ENCODE measurements at places on chromosomes 11 and 22.

DNA sequence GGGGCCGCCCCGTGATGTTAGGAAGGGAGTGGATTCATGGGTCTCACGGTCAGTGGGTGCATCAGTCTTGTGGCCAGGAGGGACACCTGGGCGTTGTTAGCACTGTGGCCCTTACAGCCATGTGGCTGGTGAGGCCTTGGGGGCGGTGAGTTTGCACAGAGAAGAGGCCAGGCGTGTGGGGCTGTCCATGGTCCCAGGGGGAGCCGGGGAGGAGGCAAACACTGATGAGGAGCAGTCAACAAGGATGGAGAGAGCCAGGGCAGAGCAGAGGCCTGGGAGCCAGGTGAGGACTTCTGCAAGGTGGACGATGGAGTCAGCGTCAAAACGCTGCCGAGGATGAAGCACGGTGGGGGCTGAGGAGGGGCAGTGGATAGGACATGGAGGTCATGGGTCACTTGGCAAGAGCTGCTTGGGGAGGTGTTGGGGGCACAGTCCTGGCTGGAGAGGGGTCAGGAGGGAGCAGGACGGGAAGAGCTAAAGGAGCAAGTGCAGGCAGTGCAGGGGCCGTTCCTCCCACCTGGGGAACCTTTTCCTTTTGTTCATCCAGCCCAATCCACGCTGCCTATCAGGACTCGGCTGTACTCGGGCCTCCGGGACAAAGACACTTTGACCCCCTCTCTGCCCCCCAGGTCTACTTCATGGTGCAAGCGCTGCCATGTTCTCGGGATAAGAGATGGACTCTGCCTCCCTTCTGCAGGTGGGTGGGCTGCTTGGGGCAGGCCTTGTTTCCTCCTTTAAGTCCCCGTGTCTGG, 801.1 kb downstream of the TBC1D22A start:
- no peak for DNase-seq

GRCh38 chr22:31818481-31819392, 64.9 kb downstream of the DEPDC5 start:
- no peak for DNase-seq

GRCh38 chr22:37157516-37158285, 8.0 kb upstream of the IL2RB start:
- no peak for DNase-seq

DNA sequence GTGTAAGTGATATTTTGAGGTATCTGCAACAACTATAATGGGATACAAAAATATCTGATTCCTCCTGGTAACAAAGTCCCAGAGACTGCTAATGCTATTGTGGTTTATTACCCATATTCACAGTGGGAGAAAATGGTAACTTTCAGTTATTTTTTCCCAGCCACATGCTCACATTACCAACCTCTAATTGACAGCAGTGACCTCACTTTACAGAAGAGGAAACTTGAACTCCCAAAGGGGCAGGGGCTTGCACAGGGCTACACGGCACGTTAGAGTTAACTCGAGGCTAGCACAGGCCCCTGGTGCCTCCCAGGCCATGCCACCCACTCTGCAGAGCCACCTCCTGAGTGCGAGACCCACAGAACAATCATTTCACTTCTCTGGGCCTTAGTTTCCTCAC, 132.4 kb downstream of the TENM4 start:
- no peak for DNase-seq

DNA sequence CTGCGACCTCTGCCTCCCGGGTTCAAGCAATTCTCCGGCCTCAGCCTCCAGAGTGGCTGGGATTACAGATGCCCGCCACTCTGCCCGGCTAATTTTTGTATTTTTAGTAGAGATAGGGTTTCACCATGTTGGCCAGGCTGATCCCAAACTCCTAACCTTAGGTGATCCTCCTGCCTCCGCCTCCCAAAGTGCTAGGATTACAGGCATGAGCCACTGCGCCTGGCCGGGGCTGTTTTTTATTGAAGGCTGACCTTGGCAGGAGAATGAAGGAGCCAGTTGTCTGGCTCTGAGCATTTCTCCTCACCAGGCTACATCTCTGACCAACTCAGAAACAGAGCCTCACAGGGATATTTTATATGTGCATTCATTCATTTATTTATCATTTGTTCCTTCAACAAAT, 2.3 kb downstream of the KIAA1671 start:
- no peak for DNase-seq

DNA sequence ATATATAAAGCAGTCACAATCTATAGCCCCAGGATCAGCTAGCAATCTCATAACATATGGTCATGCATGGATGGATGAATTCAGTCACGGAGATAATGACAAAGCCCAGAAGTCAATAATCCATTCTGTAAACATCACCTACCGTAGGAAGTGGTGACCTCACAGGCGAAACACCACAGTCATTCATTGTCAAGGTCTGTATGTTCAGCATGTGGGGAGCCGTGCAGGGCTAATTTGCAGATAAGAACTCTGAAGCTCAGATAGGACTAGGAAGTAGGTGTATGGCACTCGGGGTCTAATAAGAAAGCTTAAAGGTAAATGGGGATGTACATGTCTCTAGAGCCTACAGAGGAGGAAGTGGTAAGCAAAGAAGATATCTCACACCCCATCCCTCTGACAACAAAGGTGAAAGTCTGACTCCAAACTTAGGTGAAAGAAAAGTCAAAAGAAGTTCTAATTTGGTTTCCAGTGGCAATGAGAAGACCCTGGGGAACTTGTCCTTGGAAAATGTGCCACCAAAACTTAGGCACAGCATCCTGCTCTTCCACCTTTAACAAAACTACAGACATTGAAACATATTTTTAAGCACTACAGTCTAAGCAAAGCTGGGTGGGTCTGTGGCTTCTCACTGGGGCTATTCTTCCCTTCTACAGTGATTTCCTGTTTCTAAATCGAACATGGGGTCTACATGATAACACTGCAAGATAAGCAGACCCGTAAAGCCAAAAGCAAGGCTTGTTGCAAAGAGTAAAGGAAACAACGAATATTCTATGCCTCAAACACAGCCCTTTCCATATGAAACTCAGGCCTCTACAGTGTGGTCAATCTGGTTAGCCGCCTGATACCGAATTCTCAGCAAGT, 5.2 kb downstream of the CRTAM start:
- no peak for DNase-seq

DNA sequence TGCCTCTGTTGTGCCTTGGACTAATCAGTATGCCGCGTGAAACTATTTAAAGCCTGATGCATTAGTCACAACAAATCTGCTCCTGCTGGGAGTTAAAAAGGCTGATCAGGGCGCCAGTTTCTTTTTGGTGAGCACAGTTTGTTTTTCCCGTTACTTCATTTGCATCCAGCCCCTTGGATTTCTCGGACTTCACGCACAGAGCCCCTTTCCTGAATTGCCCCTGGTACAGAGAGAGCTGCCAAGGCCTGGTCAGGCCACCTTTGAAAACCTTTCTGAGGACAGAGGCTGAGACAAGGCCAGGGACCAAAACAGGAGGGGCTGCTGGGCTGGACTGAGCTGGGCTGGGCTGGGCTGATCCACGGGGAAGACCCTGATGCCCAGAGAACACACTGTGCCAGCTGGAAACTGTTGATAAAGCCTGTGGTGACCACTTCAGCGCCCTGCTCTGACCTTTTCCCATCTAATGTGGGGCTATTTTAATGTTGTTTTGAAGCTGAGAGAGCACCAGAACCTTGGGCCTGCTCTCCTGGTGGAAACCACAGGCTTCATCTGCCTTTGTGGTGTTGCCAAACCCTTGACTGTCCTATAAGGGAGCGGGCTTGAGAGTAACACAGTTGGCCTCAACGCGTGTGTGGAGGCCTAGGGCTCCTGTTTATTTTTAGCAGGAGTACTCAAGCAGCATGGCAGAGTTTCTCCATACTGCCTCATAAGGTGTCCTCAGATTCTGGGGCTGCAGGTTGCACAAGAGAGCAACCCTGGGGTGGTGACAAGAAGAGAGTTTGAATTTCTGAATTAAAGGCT, 44.2 kb downstream of the NAV2 start:
- no peak for DNase-seq

- DNase-seq: no peak
These were observed 45.5 kb downstream of the PIWIL3 start for GRCh38 chr22:24728790-24729637.

DNA sequence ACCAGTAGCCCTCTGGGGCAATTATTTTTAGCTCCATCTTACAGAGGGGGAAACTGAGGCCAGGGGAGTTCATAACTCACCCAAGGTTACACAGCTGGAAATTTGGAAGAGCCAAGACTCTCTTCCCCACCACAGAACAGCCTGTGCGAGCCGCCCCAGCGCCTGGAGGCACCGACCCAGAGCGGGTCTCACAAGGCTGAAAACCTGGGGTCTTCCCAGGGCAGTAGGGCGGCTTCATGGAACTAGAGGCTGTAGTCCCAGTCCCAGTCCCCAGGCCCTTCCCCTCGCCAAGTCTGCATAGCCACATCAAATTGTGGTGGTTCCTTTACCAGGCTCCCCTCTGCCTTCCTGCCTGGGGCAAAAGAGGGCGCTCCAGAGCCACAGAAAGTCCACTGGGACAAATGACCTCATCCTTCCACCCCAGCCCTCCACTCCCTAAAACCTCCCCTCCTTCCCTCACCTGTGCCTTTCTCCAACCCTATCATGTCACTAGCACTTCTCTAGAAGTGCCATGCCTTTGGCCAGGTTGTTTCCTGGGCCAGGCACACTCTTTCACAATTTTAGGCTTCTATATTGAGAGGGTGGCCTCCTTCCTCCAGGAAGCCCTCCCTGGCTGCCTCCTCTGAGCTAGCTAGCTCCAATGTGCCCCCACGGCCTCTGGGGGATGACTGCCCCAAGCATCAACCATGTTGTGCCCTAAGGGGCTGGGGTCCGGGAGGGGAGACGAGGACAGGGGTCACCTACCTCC, 15.2 kb upstream of the CDC42EP1 start:
- no peak for DNase-seq

GRCh38 chr11:70128435-70128906, 50.4 kb downstream of the ANO1 start:
- DNase-seq: no peak

DNA sequence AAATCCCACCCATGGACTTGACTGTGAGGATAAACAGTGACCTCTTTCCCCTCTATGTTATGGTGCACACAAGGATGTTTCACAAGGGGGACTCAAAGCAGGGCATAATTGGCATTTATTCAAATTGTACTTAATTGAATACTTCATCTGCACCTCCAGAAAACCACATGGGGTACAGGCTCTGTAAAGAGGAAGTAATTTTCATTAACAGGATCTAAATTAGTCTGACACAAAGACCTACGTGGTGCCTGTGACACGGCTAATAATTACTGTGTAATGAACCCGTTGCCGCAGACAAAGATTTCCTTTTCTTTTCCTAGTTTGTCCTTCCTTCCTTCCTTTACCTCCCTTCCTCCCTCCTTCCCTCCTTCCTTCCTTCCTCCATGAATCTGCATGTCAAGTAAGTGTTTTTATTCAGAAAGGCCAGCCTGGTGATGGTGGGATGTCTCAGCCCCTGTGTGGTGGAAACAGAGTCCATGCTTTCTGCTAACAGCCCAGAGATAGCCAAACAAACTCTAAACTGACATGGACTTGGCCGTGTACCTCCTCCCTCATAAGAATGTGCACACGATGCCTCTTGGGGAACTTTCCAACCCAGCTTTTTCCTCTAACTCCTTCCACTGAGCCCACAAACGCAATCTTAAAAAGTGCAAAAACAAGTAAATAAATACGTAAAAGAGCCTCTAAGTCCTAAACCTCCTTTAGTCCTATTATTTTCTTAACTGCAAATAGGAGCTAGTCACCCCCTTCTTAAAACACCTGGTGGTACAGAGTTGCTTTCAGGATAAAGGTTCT, 118.8 kb downstream of the INSC start:
- no peak for DNase-seq

DNA sequence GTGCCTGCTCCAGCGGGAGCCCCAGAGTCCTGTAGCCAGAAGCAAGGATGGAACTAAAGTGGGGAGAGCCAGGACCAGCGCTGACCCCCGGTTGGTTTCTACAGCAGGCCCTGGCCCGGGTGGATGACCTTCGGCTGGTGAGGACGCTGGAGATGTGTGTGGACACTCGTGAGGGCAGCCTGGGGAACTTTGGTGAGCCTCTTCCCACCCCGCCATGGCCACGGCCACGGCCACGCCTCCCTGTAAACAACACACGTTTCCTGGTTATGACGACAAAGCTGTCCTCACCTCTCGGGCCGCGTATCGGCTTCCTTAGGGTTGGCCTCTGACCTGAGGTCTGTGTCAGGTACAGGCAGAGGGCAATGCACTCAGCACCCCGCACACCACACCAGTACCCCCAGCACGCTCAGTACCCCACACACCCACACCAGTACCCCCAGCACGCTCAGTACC, 4.1 kb downstream of the LRRC56 start:
- no peak for DNase-seq

DNA sequence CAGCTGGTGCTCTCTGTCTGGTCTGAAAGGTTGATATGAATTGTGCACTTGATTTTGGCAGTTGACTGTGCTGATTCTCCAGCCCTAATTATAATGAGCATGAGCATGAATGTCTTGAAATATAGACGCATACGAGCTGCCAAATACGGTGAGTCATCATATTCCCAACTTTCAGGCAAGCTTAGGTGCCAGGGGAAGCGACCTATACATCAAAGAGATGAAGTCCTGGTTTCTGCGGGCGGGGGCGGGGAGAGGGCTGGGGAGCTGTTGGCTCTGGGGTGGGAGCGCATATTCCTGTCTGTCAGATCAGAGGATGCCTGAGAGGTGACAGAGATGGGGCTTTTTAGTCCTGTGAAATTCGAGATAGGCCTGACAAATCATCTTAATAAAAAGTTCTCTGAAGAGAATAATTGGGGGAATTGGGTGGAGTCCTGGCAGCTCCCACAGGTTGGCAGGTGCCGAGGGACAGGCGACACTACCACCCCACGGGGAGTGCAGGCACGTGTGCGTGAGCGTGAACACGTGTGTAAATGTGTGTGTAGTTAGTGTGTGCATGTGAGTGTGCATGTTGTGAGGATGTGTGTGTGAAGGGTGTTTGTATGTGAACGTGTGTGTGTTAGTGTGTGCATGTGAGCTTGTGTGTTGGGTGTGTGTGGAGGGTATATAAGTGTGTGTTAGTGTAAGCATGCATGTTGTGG, 865.3 kb downstream of the TBC1D22A start:
- DNase-seq: no peak

GRCh38 chr22:27057717-27058116, 400.3 kb downstream of the MIAT start:
- no peak for DNase-seq

- DNase-seq: peak; percentile 55
These were observed 27.3 kb upstream of the ASPHD2 start for GRCh38 chr22:26401726-26402125.

DNA sequence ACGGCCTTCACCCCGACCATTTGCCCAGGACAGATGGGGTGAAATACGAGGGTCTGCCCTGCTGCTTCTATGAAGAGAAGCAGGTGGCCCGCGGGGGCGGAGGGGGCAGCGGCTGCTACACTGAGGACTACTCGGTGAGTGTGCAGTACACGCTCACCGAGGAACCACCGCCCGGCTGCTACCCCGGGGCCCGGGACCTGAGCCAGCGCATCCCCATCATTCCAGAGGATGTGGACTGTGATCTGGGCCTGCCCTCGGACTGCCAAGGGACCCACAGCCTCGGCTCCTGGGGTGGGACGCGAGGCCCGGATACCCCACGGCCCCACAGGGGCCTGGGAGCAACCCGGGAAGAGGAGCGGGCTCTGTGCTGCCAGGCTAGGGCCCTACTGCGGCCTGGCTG, 11.2 kb downstream of the C22orf31 start:
- no peak for DNase-seq

Measured in SK-N-DZ (cell line).